NCI-H1436 treated with DMSO at 0.1 percent for 48 hours (cell line): ENCODE measurements at places on chromosomes 2 and 18.

DNA sequence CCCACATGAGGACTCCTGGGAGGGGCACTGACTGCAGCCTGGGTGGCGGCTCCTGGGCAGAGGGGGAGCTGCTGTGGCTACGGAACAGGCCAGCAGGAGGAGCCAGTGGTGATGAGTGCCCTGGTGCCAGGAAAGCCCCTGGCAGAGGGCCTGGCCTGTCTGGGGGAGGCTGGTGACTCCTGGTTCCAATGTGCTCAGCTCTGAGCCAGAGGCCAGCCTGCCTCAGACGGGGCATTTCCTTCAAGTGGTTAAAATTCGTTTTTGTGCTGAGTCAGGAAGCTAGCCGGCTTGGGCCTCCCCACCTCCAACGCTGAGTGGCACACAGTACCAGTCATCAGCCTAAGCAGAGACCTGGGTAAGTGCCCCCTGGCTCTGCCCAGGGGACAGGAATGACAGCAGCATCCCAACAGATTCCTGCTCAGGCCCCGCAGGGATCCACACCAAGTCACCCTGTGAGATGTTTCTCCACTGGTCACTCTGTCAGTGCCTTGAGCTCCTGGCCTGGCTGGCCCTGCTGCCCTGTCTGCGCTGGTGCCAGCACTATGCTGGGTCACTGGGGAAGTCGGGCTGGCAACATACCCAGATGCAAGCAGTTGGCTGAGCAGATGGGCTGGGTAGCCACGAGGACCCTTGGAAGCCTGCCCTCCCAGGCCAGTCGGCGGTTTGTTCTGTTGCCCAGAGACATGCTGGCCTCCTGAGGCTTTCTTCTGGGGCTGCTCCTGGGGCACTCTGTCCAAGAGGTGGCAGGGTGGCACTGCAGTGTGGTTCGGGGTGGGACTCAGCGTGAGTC, 7.1 kb upstream of the KLF11 start:
- no peak for DNase-seq

DNA sequence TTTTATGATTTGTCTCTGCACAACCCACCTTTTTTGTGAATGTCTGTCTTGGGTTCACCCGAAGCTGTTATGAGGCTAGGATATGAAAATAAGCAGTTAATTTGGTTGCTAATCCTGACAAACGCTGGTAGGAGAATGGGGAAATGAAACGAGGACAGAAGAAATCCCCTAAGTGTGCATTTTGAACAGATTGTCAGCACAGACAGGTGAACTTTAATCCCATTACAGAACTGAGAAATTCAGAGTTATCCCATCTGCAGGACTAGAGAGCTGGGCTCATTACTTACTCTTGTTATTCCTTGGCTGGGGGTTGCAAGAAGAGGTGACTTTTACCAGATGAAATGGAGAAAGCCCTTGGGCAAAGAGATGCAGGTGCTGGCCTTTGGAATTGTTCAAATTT, 123.3 kb upstream of the NYAP2 start:
- no peak for DNase-seq

DNA sequence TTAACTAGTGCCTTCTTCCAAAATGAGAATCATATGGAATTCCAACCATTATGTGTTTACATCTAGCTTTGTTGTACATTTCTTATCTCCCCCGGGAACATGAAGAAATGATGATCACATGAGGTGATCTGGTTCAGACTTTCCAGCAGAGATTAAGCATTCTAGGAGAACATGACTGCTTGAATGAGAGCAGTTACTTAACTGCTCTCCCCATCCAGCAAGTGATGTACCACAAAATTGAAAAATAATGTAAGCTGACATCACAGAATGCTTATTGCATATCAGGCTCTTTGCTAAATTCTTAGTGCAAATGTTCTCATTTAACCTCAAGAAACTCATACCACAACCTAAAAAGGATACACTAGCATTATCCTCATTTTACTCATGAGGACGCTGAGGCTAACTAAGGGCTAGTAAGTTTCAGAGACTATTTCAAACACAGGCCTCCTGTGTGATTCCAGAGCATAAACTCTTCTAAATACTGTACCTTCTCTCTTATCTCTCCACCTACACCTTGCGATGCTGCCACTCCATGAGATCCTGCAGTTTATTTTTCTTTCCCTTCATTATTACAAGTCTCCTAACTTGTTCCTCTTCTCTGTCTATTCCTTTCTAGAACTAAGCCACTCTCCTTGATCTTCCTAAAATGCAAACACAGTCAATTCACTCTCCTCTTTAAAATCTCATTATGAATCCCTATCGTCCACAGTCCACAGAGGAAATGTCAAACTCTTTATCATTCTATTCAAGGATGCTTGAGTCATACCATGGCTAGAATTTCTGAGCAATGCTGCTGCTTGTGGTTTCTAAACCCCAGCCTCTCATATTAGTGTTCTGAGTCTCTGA, 1224.8 kb upstream of the ZEB2 start:
- no peak for DNase-seq

GRCh38 chr2:191506515-191506914, 171.4 kb upstream of the NABP1 start:
- no peak for DNase-seq

DNA sequence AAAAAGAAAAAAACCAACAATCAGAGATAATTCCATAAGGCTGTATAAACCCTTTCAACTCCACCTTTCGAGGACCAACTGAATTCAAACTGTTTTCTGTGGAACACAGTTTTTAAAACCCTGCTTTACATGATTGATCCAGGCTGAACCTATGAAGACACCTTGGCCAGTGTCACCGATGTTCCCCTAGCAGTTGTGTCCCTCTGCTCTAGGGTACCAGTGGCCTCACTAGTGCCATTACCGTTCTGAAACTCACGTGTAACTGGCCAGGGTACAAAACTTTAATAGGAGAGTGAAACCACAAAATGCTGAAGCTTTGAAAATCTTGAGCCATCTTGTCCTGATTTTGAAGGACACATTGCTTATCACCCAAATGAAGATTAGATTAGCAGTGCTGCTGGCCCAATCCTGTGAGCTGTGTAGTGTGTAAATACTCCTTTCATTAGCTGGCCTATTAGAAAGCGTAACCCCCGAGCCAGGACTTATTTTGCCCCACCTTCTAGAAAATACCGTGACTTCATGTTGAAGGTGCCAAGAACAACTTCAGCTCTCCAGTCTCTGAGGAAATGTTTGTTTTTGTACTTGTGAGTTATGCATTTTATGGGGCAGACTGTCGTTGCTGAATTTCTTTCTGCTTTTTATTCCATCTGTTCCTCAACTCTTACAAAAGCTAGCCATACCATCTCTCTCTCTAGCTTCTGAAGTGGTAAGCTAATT, 147.8 kb upstream of the MAP3K20 start:
- no peak for DNase-seq

GRCh38 chr2:160541745-160542144, 48.1 kb upstream of the RBMS1 start:
- DNase-seq = no peak

DNA sequence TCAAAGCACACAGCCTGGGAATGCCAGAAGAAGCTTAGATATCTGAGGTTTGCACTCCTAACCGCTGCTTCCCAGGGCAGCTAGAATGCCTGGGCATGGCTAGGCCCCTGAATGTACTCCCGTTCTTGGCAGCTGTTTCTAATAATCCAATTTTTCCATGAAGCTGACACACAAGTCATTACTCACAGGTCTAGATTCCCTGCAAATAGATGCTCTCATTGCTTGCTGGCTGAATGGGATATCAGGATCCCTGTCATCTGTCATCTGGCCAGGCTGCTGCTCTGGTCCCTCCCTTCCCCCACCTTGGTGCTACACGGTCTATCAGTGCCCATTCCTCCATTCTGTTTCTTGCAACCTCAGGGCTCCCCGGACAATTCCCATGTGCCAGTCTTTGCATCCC, 40.7 kb upstream of the TEX51 start:
- DNase-seq = no peak

- DNase-seq = no peak
These were observed 68.7 kb downstream of the RHBDD1 start for GRCh38 chr2:226904592-226904991.

DNA sequence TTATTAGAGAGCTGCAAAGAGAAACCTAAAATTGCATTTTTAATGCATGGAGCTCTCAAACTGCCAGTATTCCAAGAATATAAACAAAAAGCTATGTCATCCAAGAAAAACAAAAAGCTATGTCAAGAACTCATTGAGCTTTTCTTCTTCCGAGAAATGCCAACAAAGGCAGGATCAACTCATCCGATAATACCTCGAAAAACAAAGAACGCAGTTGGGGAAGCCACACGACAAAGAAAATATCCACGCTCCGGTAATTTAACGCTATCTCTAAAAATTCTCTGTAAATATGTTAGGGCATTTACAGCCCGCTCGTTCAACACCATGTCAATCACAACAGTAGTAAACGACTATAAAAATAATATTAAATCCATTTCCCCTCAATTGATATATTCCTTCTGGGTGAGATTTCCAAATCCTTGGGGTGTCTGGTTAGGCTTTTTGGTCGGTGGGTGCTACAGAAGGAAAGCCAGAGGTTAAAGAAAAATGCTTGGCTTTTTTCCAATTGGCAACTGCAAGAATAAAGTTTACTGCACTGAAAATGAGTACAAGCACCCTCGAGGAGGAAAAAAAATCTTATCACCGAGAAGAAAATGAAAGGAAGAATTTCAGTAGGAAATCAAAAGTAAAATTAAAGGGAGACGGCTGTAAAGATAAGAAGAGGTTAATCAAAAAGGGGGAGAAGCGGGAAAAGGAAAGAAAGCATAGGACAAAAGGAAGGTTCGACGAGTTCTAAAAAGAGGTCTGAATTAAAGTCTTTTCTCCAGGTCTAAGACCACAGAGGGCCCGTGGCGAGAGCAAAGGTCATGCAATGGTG, 856 bp downstream of the TIA1 start:
- no peak for DNase-seq

- DNase-seq = no peak
These were observed 399.8 kb downstream of the SATB2 start for GRCh38 chr2:199057936-199058335.

DNA sequence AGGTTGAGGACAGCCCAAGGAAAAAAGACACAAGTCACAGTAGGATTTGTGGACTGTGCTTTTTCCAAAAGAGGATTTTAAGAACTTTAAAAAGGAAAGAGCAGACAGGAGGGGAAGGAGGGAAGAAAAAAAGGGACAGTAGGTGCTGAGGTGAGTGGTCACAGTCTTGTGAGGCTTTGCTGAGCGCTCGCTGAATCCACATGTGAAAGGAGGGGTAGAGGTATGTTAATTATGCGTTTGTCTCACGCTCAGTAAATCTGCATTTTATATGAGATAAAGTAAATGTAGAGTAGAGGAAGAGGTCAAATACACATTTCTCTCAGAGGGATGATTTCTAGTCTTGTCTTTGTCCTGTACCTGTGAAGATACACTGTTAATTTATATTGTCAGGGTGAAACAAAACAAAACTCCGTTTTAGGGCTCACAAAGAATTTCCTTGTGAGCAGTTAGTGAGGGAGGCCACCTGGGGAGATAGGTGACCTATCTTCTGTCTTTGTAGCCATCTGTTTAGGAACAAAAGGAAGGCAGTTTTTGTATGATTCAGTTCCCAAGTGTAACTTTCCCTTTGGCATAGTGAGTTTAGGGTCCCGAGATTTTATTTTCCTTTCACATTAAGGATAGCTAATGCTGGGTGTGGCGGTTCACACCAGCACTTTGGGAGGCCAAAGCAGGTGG, 25.3 kb downstream of the GNAL start:
- no peak for DNase-seq

GRCh38 chr2:53848062-53848461, 11.7 kb downstream of the GPR75 start:
- DNase-seq = no peak

DNA sequence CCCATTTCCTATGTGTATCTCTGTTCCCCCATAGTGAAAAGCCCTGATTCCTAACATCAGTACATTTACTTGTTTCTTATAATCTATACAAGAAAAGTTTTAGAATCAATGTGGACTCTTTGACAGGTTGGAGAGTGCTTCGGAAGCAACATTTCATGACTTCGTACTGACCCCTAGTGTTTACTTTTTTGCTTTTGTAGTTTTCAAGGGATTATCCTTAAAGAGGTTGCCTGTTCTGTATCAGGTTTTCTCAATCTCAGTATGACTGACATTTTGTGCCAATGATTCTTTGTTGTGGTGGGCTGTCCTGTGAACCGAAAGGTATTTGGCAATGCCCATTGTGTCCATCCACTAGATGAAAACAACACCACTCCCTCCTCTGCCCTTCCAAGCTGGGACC, 43.3 kb upstream of the SERPINB2 start:
- DNase-seq = no peak

- no peak for DNase-seq
These were observed 95.4 kb downstream of the TSHZ1 start for GRCh38 chr18:75305984-75306383.

DNA sequence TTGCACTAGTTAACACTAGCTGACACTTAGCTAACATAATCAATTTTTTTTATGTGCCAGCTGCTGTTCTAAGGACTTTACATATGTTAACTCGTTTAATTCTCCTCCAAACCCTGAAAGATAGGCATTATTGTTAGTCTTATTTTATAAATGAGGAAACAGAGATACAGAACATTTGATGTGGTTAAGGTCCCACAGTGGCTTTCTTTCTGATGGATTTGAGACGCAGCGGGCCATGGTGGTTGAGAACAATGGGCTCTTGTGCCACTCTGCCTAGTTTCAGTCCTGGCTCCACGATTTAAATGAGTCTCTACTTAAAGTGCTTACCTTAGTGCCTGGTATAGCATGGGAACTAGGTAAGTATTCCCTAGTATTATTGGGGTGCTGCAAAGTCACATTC, 201.9 kb upstream of the SPRED2 start:
- no peak for DNase-seq

DNA sequence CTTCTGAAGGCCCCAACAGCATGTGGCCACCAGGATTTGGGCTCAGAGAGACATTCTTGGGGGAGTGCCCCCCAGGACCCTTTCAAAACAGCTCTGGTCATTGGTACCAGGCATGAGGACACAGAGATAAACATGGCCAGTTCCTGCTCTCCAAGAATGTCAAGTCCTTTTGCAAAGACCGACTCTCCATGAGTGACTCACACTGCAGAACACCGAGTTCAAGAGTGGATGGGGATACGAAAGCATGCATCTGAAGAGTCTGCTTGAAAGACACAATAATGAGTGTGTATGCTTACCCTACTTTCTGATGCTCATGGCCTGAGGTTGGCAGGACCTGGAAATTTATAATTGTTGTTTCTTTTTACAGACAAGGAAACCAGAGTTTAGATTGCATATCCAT, 450.6 kb downstream of the TSN start:
- DNase-seq = no peak

DNA sequence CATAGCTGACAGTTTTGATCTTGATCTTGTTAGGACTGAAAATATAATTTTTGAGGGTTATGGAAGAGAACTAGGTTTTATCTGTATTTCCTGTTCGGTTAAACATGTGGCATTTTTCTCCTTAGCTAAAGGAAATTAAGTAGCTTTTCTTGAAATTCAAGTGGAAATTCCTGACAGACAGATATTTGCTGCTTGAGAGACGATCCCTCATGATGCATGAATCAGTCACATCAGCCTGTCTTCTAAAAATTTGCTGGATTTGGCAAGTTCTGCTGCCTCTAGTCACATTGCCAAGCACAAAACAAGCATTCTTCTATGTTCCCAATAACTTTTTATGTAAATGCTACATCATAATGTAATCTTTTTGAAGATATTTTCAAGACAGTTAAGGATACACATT, 201.8 kb upstream of the ATP5MC3 start:
- no peak for DNase-seq
